A549 (cell line): ENCODE measurements at places on chromosomes 12 and 14.

GRCh38 chr12:2486796-2487195, 308.0 kb upstream of the FKBP4 start:
- DNase-seq = no peak

GRCh38 chr12:2550561-2551411, 244.0 kb upstream of the FKBP4 start:
- DNase-seq = no peak

DNA sequence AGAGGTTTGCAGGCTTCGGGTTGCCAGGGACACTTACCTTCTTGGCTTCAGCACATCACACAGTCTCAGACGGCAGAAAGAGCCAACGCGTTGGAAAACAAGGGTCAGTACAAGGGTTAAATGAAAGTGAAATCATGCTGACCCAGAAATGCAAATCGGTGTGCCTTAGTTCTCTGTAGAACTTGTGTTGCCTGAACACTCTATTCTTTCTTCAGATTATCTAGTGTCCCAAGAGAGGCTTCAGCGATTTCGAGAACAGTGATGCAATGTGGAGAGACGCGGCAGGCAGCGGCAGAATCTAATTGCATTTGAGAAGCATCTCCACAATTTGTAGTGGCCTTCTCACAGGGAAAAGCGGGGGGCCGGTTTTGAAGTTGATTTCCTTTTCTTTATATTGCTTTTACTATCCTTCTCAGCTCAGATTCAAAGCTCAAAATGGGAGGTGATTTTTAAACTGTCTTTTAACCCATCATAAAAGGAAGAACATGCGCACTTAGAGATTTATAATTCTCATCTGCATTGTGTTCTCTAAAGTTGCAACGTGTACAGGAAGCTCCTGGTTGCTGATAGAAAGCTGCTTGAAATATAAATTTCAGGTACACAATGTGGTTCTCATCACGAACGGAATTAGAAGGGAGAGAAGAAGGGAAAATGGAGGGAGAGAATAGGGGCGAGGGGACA, 67.8 kb upstream of the EGLN3 start:
- DNase-seq = no peak

- DNase-seq = no peak
Observed at GRCh38 chr12:108846290-108846701, 11.1 kb downstream of the SSH1 start.

GRCh38 chr14:99589651-99590530, 14.1 kb downstream of the CCDC85C start:
- no peak for DNase-seq

DNA sequence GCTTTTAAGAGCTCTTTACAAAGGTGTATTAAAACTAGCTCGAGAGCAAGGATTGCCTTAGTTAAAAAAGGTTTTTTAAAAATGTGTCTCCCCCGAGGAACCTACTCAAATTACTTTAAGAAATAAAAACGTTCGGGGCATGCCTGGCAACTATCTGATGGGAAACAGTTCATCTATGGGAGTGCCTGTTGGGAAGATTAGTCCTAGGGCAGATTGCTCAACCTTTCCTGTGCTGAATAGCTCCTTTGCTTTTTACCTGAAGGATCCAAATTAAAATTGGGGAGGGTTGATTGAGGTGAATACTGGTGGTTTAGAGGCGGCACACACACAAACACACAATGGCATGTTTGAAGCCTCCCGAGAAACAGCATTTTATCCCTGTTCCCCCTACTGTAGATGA, 541.4 kb upstream of the ATP2B1 start:
- DNase-seq = no peak

DNA sequence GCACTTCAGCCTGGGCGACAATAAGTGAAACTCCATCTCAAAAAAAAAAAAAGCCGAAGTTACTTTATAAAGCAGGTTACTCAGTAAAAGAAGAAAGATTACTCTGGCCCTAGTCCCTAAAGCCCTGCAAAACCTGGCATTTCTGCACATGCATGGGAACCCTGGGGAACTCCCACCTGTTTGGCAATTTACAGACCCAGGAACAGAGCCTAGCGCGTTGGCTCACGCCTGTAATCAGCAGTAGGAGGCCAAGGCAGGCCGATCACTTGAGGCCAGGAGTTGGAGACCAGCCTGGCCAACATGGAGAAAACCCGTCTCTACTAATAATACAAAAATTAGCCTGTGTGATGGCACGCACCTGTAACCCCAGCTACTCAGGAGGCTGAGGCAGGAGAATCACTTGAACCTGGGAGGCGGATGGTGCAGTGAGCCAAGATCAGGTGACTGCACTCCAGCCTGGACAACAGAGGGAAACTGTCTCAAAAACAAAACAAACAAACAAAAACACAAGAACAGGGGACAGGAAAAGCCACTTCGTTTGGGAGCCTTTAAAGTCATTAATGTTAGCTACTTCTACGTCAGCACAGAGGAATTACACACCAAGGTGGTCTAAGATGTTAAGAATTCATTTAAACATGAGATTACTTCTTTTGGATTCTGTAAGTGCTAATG, 34.1 kb upstream of the SPTSSA start:
- no peak for DNase-seq

- DNase-seq = no peak
Observed at GRCh38 chr12:85182699-85183098, 97.3 kb upstream of the ALX1 start.

DNA sequence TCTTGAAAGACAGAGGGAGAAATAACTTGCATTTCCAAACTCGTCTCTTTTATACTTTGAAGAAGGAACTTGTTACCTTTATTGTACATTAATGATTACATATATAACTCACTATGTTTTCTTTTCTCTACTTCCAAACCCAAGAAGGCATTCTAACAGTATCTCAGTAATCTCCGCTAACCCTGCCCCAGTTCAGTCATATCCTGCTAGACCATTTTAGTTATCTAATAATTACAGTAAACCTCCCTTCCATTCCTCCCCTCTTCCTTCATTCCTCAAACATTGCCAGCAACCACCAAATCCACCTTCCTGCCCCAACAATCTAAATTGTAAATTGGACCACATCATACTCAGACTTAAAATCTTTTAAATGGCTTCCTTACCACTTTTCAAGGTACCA, 30.6 kb downstream of the STK38L start:
- DNase-seq = no peak

DNA sequence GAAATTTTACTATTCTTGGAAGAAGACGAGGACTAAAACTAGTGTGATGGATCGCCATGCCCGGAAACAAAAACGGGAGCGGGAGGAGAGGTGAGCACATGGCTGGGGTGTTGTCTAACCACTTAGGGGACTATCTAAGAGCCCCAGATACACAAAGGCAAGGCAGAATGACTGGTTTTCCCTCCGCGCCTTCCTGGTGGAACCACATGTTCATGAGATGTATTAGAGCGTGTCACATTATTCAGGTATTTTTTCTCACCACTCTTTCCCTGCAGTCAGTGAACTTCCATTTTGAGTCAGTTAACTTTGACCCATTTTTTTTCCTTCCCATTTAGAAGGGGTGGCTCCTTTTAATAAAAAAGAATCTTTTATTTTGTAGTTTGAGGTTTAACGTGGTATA, 68.8 kb upstream of the TRAF3 start:
- no peak for DNase-seq

DNA sequence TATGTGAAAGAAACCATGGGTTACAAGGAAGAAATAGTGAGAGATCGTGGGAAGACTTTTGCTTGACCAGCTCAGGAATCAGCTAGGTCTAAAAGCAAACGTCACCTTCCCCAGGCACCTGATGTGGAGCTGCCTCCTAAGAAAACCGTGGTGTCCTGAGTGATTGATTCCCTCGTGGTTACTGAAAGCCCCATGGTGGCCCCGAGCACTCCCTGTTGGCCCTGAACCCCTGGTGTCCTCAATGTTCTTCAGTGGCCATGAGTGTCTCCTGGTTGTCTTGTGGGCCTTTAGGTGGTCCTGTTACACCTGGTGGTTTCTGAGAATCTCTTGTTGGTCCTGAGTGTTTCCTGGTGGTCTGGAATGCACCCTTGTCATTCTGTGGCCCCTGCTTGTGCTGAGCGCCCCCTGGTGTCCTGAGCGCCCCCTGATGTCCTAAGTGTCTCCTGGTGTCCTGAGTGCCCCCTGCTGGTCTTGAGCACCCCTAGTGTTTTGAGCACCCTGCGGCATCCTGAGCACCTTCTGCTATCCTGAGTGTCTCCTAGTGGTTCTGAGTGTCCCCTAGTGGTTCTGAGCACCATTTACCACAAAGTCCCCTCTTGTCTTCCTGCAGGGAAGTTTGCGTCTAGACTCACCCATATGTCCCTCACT, 518.7 kb downstream of the TMEM121 start:
- peak; percentile 19 for DNase-seq

DNA sequence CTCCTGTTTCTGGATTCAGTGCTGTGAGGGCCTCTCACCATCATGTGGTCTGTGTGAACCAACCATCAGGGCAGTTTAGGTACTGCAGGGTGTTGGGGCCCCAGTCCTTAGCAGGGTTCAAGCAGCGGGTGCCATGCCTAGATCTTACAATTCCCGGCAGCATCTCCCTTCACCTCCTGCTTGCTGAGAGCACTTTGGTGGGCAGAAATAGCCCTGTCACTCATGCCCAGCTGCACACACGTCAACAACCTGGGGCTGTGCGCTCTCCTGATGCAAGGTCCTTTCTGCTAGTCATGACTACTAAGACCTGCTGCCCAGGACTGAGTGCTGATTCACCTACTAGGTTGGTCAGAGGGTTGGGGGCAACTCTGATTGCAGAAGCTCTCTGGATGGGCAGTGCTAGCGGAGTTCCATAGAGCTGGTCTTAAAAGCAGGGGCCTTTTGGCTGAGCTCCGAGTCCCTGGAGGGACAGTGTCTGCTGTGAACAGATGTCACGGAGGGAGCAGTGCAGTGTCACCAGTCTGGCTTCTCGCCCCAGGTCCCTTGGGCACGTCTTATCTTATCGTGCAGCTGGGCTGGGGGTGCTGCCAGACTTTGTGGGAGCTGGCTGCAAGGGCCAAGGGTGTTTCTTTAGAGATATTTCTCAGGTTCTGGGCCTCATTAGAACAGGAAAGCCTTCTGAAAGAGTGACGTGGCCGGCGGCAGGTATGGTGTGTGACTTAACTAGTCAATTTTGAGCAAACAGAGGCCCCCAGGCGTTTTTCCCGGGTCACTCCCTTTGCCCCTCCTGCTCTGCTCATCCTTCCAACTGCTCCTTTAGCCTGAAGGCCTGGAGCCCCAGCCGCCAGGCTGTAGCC, 71.8 kb downstream of the NINJ2 start:
- no peak for DNase-seq

DNA sequence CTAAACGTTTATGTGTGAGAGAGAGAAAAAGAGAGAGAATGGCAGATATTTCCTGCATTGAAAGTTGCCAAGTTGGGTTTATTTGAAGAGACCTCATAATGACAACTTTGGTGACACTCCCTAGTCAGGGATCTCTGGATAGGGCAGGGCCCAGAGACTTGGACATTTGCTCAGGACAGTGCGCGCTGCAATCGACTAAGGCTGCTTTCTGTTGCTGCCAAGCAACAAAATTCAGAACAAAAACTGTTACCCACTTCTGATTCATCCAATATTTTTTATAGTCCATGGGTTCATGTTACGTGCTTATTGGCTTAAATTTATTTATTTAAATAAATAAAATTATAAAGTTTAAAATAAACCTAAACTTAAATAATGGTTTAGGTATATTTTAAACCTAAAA, 34.2 kb downstream of the PTGER2 start:
- no peak for DNase-seq

- no peak for DNase-seq
Observed at GRCh38 chr12:59834659-59835474, 239.0 kb downstream of the SLC16A7 start.

GRCh38 chr14:41606532-41607303, at the start of gene LRFN5:
Gene LRFN5 (plus strand): TSS chr14:41606876.
- no peak for DNase-seq

GRCh38 chr12:120235369-120236323, 29.9 kb downstream of the PXN start:
- DNase-seq = peak; percentile 59

GRCh38 chr14:42214981-42215491, 608.4 kb downstream of the LRFN5 start:
- DNase-seq = peak; percentile 14

DNA sequence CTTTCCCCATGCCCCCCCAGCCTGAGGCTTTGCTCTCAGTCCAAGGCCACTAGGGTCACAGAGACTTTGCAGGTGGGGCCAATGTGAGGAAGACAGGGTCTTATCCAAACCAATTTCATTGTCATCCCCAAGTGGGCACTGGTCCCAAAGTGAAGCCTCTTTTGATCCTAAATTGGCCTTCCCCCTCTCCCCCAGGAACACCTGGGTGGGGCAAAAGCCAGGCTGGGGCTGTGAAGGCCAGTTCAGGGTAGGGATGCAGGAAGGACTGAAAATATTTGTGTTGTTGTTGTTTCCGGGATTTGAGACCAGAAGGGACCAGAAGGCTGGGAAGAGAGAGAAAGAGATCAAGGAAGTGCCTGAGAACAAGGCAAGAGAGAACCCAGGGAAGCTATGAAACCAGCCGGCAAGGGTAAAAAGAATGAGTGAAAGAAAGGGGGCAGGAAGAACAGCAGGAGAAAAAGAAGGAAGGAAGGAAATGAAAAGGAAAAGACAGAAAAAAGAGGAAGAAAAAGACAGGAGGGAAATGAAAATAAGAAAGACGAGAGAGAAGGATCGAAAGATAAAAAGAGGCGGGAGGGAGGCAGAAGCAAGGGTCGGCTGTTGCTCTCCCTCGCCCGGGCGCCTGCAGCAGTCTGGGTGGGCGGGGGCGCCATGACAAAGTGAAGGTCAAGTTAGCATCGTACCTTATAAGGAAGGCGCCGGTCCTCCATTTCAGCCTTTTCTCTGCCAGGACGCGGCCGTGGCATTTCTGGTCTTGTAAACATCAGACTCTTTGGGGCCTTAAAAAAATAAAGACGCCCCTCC, 7.4 kb upstream of the HOXC11 start:
- DNase-seq = no peak
